Adipocyte (in vitro differentiated cells): ENCODE measurements at places on chromosomes 6 and 20.

GRCh38 chr20:50541606-50542041 lies 31.4 kb downstream of the PTPN1 start:
- DNase-seq: no peak

- DNase-seq: no peak
Measured at GRCh38 chr6:16148498-16148897, 19.6 kb downstream of the MYLIP start.

GRCh38 chr6:11922901-11923300 lies 89.2 kb upstream of the HIVEP1 start:
- DNase-seq: no peak

GRCh38 chr6:136440203-136440602 lies 110.0 kb downstream of the MAP7 start:
- DNase-seq: no peak

DNA sequence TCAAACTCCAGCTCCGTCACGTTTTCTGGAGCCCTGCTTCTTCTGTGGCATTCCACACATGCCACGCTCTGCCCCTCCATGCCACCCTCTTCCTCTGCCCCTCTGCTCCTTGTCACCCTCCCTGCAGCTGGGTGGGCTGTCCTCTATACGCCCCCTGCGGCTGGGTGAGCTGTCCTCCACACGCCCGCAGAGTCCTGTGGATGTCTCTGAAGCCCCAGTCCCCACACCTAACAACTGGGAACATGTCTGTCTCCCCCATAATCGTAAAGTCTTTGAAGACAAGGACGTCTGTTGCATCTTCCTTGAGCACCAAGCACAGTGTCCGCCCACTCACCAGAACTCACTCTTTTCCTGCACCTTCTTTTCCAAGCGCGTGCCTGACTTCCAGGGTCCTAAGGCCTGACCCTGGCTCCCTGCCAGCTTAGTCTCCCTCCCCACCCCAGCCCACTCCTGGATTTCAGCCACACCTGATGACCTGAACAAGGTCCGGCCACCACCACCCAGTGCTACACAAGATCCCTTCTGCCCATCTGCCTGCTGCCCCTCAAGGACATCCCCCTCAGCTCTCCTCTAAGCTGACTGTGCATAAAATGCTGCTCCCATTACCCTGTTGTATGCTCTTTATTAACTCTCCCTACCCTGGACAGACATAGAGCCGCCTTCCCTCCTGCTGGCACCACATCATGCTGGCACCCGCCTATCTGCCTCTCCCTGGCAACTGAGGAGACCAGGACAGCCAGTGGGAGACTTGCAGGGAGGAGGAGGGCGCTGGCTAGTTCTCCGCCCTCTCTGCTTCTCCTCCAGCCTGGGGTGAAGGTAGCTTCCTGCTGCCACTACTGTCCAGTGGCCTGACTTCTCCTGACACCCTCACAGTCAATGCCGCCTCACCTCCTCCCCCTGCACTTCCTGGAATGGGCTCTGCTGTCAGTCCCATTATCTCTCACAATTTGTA lies 10.7 kb upstream of the PRR18 start:
- DNase-seq: no peak

- DNase-seq: no peak
Measured at GRCh38 chr6:5249451-5250122, 11.2 kb downstream of the LYRM4 start.

DNA sequence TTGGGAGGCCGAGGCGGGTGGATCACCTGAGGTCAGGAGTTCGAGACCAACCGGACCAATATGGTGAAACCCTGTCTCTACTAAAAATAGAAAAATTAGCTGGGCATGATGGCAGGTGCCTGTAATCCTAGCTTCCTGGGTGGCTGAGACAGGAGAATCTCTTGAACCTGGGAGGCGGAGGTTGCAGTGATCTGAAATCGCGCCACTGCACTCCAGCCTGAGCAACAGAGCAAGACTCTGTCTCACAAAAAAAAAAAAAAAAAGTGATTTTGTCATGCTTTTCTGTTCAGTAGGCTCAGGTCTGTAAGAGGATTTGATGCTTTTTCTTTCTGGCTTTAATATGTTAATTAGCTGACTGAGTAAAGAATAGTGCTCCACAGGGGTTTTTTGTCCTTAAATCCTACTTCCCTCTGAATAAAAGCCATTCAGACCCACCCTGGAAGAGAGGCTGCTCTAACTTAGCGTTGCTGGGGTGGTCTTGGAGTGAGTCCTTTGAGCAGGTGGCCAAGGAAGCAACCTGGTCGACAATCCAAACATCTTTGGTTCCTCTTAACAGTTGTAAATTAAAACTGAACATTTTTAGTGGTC lies 19.0 kb downstream of the MCM8 start:
- DNase-seq: no peak

DNA sequence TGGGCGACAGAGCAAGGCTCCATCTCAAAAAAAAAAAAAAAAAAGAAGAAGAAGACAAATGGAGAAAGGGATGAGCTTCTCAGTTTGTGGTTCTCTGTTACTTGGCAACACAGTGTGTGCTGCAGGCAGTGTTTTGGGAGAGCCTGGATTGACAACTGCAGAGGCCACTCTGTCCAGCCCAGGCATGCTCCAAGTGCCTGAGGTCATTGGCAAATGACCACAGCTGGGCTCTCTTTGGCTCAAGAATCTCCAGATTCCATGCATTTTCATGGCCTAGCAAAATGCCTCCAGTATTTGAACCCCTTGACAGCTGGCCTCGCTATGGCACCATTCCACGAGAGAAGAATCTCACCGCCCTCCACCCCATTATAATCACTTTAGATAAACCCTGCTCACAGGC lies 126.2 kb downstream of the ANKRD60 start:
- DNase-seq: peak; percentile 54

- peak; percentile 67 for DNase-seq
Measured at GRCh38 chr20:62952373-62952967, at the start of gene SLC17A9. SLC17A9 (plus strand) TSS chr20:62952709; CDS start chr20:62952831, 122 bp downstream.

DNA sequence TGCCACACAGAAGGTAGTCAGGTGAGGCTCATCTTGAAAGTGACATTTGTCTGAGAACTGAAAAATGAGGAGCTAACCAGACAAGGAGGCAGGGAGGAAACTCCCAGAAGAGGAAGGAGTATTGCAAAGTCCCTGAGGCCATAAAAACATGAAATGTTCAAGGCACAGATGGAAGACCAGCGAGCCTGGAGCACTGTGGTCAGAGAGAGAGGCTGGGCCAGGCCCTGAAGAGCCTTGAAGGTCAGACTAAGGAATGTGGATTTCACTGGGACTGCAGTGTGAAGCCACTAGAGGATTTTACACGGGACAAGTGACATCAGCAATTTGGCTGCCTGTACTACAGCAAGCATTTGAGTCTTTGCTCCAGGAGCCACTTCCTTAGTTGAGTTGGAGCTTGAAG lies 21.1 kb upstream of the TMEM181 start:
- DNase-seq: no peak

- DNase-seq: no peak
Measured at GRCh38 chr6:34817446-34817845, 25.6 kb downstream of the BLTP3A start.

- DNase-seq: no peak
Measured at GRCh38 chr20:25276533-25277050, 28.7 kb downstream of the PYGB start.

- DNase-seq: no peak
Measured at GRCh38 chr20:37565134-37565811, 37.6 kb upstream of the BLCAP start.

- DNase-seq: no peak
Measured at GRCh38 chr20:25685276-25686080, 11.2 kb downstream of the ZNF337 start.

- no peak for DNase-seq
Measured at GRCh38 chr6:39228111-39228971, 934 bp downstream of the KCNK5 start.

DNA sequence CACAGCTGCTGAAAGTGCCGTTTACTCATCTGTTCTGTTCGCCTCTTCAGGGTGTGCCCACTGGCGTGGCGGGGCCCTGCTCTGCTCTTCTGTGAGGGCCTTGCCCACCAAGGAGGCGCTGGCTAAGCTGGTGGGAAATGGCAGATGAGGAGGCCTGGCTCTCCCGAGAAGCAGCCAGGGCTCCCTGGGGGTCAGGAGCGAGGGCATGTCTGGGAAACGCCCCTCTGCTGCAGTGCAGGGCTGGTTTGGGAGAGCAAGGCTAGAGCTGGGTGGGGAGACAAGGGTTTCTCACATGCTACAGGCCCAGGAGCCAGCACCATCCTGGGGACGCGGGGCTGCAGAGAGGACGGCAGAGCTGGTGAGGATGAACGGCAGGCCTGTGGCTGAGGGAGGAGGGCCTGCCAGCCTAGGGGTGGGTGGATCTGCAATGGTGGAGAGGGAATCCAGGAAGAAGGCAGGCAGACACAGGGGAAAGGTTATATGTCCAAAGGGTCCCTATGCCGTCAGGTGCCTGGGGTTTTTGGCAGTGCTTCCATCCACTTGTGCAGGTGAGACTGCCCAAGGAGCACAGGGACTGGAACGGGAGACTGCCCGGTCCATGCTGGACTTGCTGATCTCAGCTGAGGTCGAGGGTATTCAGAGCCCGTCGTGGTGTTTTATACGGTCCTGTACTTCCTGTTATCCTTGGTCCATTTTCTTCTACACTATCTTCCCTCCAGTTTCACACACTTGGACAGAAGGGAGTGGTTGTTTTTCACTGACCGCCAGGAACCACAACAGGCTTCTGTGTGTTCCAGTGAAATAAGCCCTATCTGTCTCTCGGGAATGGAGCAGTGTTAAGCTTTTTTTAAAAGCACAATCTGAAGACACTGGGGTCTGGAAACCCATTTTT lies 119.2 kb downstream of the SYCP2 start:
- DNase-seq: no peak

DNA sequence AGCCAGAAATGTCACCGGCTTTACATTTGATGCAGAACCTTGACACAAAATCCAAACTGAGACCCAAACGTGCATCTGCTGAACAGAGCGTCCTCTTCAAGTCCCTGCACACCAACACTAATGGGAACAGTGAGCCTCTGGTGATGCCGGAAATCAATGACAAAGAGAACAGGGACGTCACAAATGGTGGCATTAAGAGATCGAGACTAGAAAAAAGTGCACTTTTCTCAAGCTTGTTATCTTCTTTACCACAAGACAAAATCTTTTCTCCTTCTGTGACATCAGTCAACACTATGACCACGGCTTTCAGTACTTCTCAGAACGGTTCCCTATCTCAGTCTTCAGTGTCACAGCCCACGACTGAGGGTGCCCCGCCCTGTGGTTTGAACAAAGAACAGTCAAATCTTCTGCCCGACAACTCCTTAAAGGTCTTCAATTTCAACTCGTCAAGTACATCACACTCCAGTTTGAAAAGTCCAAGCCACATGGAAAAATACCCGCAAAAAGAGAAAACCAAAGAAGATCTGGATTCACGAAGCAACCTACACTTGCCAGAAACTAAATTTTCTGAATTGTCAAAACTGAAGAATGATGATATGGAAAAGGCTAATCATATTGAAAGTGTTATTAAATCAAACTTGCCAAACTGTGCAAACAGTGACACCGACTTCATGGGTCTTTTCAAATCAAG lies 108.4 kb downstream of the RTN4IP1 start:
- no peak for DNase-seq

DNA sequence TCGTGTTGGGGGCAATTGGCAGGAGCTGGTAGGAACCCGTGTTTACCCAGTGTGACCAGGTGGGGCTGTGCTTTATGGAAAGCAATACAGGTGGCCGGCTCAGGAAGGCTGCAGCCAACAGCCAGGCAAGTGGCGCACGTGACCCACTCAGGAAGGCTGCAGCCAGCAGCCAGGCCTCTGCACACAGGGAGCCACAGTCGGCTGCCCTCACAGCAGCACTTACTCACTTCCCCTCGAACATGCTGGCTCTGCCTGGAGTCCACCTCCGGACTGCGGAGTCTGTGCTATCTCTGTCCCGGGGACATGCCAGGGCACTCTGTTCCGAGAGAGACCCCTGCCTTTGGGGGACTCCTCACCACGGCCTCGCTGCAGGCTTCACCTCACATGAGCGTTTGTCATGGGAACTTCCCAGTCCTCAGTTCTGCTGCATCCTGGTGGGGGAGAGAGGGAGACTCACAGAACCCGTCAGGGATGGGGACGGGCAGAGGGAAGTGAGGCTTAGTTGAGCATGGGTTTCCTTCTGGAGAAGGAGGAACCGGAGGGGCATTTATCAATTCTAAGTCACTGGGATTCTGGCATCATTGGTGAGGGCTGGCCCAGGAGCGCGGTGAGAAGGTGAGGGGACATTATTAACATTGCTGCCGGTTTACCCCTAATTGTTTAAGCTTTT lies 76.8 kb downstream of the TTLL2 start:
- no peak for DNase-seq

DNA sequence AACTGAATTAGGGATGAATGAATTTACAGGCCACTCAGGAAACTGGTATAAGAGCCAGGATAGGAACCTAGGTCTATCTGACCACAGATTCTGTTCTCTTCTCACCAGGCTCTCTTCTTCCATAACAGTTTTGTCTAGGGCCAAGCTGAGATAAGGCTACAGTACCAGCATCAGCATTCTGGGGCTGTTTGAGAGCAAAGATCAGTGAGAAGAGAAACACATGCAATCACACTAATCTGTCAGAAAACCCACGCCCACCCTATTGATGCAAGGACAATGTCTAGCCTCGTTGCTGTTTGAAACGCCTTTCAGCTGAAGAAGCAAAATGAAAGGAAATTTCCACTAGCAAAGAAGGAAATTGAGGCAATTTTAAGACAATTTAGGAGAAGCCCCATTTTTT lies 137.7 kb downstream of the LCA5 start:
- no peak for DNase-seq

DNA sequence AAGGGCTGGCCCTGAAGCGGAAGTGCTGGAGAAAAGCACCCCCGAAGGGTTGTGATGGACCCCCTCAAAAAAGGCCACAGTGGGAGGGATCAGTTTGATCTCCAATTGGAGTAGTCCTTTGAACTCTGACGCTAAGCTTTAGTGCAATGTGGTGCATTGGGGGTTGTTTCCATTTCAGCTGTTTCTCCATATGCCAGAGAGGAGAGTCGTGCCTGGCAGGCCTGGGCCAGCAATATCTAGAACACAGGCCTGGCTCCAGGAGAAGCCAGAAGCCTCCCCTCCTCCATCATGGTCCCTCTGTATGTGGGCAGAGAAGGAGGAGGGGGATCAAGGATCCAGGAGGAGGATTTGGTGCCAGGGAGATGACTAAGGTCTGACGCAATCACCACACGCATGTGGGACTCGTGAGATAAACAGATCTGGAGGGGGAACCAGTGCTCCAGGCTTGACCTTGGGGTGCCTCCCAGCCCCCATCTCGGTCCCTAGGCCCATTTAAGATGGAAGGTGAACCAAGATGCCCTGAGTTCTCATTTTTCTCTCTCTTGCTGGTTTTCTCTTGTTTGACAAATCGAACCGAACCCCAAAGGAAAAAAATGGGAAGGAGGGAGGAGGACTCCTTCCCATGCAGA lies 517.4 kb upstream of the JARID2 start:
- DNase-seq: peak; percentile 54

GRCh38 chr6:153038378-153039057 lies 36.0 kb upstream of the MTRF1L start:
- DNase-seq: peak; percentile 18

GRCh38 chr6:137928286-137928685 lies 61.2 kb downstream of the TNFAIP3 start:
- DNase-seq: no peak

DNA sequence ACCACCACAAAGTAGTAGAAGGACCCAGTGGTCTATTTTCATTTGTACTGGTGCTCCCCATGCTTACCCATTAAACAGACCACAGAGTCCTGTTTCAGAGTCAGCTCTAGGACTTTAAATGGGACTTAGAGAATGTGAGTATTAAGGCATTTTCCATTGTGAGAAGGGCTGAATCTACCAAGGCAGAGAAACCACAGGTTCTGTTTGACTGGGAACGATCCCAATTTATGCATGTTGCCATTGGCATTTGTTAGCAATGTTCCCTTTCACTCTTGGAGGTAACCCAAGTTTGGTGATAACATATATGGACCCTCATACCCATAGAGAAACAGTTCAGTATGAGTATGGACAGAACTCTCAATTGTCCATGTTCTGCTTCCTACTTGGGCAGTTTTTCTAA lies 672.8 kb downstream of the KIF16B start:
- DNase-seq: peak; percentile 55
